SW 1271 (cell line): ENCODE measurements at places on chromosomes 2 and 18.
A peak's percentile ranks its signal among the peaks of the same experiment; 100 is the strongest.

DNA sequence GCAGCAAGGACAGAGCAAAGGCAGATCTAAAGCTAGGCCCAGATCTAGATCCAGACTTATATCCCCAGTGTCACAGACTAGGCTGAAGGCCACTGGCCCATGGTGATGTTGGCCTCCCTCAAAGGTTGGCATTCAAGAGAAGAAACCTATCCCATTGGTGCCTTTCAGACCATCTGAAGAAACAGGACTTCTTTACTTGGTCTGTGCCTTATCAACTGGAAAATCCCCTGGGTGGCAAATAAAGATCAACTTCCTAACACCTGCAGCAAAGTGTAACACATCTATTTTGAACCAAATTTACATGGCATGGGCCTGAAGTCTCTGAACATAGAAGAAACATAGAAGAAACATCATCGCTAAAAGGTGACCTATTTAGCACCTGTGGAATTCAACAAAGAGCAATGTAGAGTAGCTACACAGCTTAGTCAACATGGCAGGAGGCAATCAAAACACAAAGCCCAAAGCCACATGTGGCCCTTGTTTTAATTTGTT is 35.8 kb downstream of the METTL4 start:
- no peak for DNase-seq

- DNase-seq, result no peak
These were observed 43.8 kb downstream of the SOCS6 start for GRCh38 chr18:70332694-70333093.

- DNase-seq, result no peak
These were observed 206.3 kb downstream of the ARL6IP6 start for GRCh38 chr2:152924722-152925121.

- no peak for DNase-seq
These were observed 30.1 kb downstream of the EFR3B start for GRCh38 chr2:25071966-25072365.

DNA sequence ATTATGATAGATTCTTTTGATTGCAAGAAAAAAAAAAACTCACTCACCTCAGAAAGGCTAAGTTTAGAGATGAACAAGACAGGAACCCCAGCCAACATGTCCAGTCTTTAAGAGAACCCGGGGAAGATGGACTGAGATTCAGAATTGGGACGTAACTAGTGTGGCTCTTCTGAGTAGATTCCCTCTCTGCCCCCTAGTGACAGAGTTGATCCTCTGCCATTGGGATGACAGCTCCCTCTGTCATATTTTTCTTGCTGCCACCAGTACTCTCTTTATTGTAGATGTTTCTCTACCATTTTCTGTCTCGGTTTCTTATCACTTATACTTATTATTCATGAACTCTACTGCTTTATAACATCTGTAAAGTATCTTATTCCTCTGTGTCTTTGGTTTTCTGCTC is 77.7 kb downstream of the GULP1 start:
- peak; percentile 64 for DNase-seq

GRCh38 chr2:128520791-128521190 is 202.1 kb upstream of the HS6ST1 start:
- DNase-seq, result no peak

- no peak for DNase-seq
These were observed 1995.2 kb upstream of the PIK3C3 start for GRCh38 chr18:39959839-39960238.

DNA sequence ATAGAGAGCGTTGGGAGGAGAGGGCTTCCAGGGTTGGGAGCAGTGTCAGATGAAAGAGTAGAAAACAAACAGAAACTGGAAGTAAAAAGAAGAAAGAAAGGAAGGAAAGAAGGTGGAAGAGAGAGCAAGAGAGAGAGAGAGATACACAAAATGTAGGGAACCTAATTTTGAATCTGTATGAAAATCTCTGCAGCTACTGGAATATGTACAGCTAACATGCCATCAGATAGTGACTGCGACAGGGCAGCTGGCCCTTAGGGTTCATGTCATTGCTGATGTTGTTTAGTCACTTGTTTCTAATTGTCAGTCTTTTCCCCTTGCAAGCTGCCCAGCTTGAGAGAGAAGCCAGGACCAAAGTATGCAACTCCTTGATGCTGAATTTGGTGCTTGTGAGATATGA is 85.8 kb downstream of the POLE4 start:
- no peak for DNase-seq

- DNase-seq, result no peak
These were observed 71.6 kb downstream of the ZNF407 start for GRCh38 chr18:74669136-74669798.

GRCh38 chr18:63216516-63217311 is 102.9 kb downstream of the BCL2 start:
- DNase-seq, result no peak

- peak; percentile 86 for DNase-seq
These were observed 16.6 kb upstream of the PCBP1 start for GRCh38 chr2:70070542-70071268.

DNA sequence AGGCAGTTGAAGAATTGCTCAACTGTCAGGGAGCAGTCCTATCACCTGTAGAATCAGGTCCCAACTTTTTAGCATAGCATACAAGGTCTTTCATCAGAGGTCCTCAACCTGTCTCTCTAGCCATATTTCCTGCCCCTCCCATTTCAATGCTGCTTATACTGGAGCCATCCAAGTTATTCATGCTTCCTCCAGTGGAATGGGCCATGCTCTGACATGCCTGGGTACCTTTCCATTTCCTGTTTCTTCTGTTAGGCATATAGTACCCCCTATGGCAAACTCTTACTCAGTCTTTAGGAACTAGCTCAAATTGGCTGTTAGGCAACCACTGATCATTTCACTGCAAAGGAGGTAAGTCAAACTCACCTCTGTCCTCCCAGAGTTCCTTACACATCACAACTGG is 51.0 kb upstream of the ABCA12 start:
- DNase-seq, result no peak

DNA sequence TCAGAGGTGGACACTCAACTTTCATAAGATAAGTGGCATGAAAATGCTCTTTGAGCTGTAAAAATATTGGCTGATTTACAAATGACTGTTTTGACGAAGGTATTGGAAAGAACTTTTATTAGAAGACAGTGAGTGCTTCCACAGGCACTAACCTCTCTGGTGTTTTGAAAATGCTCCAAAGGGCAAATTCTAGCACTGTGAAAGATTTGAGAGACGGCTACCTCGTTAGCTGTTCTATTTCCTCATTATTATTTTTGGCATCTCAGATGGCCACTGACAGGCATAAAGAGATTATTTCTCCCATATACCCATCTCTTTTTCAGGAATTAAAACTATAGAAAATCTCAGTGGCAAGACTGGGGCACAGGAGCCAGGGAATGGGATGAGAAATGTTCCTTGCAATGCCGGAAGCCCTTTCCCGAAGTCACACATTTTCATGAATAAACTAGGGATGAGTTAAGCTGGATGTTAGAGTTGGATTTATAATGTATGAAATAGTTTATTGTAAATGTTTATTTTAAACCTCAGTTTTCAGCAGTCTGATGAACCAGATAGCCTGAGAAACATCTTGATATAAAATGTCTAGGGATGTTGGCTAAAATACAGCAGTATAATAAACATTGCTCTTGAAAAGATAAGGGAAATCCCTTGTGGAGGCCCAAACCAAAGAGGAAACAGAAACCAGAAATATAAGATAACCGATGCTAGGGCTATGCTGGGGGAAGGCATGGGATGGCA is 175.7 kb downstream of the ASB1 start:
- DNase-seq, result no peak
